ENCODE measurements at places on chromosomes 2 and 18.

- no peak for DNase-seq
Measured at GRCh38 chr2:86360776-86361175, 23.4 kb upstream of the REEP1 start.

GRCh38 chr2:59456285-59456684, 1097.2 kb downstream of the BCL11A start:
- no peak for DNase-seq

DNA sequence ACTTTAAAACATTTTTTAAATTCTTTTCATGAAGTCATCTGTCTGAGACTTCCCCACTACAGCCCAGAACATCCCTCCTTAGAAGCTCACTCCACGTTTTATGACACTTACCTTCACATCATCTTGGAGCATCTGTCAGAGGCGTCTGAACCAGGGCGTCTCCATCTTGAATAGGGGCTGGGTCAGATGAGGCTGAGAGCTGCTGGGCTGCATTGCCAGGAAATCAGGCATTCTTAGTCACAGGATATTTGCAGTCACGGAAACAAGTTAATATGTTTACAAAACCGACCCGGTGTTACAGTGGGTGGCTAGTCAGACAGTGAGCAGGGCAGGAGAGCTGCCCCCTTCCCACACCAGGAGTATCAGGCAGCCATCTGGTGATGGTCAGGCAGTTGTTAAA, 456.5 kb downstream of the FBXO15 start:
- DNase-seq = no peak

- DNase-seq = no peak
Measured at GRCh38 chr18:21242141-21242779, at the start of gene GREB1L. Gene GREB1L (plus strand): TSS chr18:21242232. CDS start chr18:21383519, 141,287 bp downstream.

DNA sequence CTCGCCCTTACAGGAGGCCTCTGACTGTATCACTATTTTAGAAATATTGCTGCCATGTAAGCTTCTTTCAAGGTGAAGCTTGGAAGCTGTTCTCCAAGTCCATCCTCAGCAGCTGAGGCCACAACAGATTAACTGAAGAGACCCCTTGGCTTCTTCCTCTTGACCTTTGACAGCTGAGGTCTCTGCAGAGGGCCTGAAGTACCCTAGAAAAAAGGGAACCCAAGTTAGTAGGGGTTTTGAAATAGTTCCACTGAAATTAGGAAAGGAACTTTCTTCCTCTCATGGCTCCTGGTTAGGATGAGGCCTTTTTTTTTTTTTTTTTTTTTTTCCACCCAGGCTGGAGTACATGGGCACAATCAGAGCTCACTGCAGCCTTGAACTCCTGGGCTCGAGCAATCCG, 15.5 kb upstream of the IHH start:
- DNase-seq = no peak

GRCh38 chr18:74411475-74411874, 45.6 kb downstream of the DIPK1C start:
- DNase-seq = no peak

- DNase-seq = no peak
Measured at GRCh38 chr2:66553370-66553769, 118.4 kb downstream of the MEIS1 start.

GRCh38 chr2:86078774-86079545, 26.7 kb downstream of the POLR1A start:
- no peak for DNase-seq

DNA sequence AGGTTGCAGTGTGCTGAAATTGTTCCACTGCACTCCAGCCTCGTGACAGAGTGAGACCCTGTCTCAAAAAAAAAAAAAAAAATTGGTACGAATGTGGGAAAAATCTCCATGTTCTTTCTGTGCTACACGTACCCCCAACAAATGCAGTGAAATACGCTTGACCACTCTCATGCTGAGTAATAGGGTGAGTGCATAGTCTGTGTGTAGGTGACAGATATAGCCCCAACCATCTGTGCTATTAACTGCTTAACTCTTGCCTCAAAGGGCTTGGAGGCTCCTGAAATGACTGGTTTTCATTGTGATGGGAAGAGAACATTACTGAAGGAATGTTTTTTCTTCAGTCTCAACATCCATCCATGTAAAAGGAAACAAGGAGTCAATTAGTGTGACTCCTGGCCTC, 15.7 kb downstream of the LYPD1 start:
- no peak for DNase-seq

- no peak for DNase-seq
Measured at GRCh38 chr2:167972020-167972419, 275.4 kb downstream of the STK39 start.
